ENCODE measurements at places on chromosomes 7 and 10. TPM values are rescaled to one million over a fixed set of nuclear protein-coding genes. Genes with fewer than 3 reads are reported as not detected.

The PAPSS2 gene
- 209 TPM for total RNA-seq

The DNTT gene
- total RNA-seq = not detected

The TPK1 gene
- total RNA-seq = 22.8 TPM

The SLC18A3 gene
- not detected for total RNA-seq

The POU6F2 gene
- total RNA-seq = not detected

The GNAT3 gene
- not detected for total RNA-seq

The PRLHR gene
- not detected for total RNA-seq

The FGFR2 gene
- 0.54 TPM for total RNA-seq

The SLC13A1 gene
- not detected for total RNA-seq

The IFIT1B gene
- total RNA-seq = not detected

The PPP1R17 gene
- total RNA-seq = not detected

The FLNC gene
- total RNA-seq = 0.57 TPM

The NEUROD6 gene
- not detected for total RNA-seq

The TMEM273 gene
- not detected for total RNA-seq

The AEBP1 gene
- total RNA-seq = not detected

The SEMA3C gene
- total RNA-seq = 9.2 TPM

The AKR1C2 gene
- total RNA-seq = 823 TPM

The FAM107B gene
- total RNA-seq = 36.5 TPM

The NME8 gene
- not detected for total RNA-seq

The LRRD1 gene
- not detected for total RNA-seq

The ST8SIA6 gene
- 0.57 TPM for total RNA-seq

All from NCI-H460 (cell line).